ENCODE measurements at places on chromosomes 3 and 15.

- no peak for DNase-seq
Measured at GRCh38 chr15:41934843-41935242, 37.5 kb downstream of the EHD4 start.

DNA sequence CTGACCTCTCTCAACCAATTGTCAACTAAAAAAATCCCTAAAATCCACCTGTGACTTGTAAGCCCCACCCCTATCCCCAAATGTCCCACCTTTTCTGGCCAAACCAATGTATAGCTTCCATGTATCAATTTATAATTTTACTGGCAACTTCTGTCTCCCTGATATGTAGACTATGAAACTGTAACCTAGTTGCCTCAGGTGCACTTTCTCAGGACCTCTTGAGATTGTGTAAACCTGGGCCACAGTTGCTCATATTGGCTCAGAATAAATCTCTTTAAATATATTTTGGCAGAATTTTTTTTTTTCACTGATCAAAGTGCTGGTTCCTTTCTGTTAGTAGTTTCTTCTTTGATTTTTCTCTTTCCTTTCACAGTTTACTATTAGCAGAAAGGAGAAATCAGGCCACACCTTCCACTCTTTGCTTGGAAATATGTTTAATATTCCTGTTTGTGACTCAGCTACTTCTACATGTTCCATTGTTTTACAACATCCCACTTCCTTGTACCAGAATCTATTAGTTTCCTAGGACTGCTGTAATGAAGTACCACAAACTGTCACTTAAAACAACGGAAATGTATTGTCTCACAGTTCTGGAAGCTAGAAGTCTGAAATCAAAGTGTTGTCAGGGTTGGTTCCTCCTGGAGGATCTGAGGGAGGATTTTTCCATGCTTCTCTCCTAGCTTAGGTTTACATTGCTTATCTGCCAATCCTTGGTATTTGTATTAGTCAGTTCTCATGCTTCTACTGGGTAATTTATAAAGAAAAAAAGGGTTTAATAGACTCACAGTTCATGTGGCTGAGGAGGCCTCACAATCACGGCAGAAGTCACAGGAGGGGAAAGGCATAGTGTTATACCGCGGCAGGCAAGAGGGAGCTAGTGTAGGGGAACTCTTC lies 801.2 kb upstream of the ARPP21 start:
- DNase-seq, result no peak

DNA sequence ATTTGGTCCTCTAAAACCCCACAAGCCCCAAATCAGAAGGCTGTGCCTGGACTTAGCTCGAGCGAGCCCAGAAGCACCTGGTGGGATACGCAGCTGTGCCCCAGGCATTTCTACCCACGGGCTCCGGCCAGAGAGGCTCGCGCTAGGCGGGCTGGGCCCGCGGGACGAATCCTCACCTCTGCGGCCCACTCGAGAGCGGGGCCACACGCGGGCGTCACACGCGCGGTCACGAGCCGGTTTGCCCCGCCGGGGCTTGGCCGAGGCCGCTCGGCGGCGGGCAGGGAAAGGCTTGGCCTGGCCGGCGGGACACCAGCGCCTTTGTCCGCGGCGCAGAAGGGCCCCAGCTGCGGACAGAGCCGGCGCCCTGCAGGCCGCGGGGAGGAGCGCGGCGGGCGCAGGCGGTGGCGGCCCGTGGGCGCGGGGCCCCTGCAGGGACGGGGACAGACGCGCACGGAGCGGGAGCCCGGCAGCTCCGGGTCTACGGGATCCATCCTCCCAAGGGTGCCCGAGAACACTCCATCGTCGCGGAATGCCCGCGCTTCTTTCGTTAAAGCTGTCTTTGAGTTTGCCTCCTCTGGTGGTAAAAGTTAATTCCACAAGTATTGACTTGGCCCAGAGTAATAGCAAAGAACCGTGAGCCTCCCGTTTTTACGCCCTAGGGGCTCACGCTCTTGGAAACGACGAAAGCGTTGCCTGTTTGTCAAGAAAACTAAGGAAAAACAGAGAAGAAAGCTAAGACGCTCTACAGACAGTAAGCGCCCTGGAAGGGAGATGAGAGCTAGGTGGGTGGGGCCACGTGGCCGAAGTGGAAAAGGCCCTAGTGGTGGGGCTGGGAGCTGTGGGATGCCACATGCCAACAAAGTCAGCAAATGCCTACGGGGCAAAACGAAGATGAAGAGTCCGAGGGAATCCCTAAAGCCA lies 26.4 kb downstream of the TYRO3 start:
- DNase-seq, result no peak

DNA sequence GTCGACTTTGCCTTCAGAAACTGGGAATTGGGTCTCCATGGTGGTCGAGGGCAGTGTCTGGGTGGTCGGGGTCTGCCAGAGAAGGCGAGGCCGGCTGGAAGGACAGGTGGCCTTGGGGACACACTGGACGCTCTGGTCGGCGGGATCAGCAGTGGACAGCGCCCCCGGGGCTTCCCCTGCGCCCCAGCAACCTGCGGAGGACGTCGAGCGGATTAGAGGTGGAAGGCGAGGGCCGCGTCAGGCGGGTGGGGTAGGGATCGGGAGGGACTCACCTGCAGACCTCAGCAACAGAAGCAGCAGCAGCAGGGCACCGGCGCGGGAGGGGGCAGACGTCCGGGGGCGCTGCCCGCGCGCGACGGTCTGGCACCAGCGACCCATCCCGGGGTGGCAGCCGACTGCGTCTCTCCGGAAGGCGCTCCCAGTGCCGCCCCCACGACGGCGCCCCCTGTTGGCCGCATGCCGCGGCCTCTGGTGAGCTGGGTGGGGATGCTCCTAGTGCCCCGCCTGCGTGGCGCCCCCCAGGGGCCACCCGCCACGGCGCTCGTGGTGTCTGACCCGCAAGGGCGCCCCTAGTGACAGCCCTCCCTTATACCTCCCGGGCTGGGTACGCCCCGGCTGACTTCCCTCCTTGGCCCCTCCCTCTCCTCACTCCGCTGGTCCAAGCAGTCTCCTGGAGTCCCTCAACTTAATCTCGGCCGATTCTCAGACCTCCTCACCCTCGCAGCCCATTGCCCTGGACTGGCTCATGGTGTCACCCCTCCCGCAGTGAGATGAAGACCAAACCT lies at the start of gene PRSS50:
TSS of gene PRSS50 (minus strand) at position 423 of the 785 bp plus-strand sequence. CDS start at position 378, 45 bp downstream.
- DNase-seq, result no peak

GRCh38 chr3:88044411-88044810 lies 14.4 kb downstream of the CGGBP1 start:
- no peak for DNase-seq

- DNase-seq, result no peak
Measured at GRCh38 chr15:38843051-38843501, 278.5 kb upstream of the RASGRP1 start.

GRCh38 chr15:55549305-55549704 lies 38.8 kb downstream of the PYGO1 start:
- DNase-seq, result no peak

DNA sequence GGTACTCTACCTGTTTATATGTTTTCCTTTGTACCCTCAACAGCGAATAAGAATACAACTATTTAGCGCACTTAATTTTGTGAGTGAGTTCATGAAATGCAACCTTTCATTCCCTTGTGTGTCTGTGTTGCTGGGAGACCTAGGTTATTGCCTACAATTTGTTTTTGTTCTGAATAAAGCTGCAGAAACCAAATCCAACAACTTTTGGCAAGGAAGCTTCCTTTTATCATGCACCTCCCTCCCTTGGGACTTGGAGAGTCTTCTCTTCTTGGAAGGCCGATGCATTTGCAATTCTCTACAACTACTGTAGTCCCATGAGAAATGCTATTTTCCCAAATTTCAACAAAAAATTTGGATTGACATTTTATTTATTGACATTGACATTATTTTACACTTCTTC lies 1002.4 kb upstream of the CADM2 start:
- no peak for DNase-seq

GRCh38 chr15:45259796-45260195 lies 7.8 kb downstream of the SLC28A2 start:
- no peak for DNase-seq

DNA sequence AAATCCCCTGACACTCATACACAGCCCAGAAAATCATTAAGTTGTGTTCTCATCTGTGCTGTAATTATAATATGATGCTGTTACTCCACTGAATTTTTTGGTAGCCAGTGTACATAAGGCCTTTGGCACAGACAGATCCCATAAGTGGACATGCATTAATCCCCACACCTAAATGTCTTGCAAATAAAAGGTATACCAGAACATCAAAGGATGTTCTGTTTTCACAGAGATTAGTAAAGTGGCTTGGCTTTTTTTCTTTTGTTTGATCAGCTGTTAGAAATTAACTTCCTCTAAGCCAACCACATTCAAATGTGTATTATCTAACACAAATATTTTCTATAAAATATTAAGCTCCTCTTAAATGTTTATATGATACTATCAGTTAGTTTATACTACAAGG lies 2.7 kb downstream of the SST start:
- no peak for DNase-seq

DNA sequence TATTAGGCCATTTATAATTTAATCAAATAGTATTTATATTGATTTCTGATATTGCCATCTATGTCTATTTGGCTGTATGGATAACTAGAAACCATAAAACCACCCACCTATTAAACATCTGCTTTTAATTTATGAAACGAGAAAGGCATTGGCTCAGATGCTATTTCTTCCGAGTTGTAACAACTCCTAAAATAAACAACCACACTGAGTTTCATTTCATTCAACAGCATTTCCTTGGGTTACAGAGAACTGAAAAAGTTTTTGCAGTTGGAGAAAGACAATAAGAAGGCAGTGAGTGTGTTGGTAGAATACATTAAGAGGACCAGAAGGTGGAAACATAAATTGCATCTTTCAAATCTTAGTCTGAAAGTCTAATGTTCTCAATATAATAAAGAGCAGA lies 79.1 kb downstream of the AQR start:
- no peak for DNase-seq

DNA sequence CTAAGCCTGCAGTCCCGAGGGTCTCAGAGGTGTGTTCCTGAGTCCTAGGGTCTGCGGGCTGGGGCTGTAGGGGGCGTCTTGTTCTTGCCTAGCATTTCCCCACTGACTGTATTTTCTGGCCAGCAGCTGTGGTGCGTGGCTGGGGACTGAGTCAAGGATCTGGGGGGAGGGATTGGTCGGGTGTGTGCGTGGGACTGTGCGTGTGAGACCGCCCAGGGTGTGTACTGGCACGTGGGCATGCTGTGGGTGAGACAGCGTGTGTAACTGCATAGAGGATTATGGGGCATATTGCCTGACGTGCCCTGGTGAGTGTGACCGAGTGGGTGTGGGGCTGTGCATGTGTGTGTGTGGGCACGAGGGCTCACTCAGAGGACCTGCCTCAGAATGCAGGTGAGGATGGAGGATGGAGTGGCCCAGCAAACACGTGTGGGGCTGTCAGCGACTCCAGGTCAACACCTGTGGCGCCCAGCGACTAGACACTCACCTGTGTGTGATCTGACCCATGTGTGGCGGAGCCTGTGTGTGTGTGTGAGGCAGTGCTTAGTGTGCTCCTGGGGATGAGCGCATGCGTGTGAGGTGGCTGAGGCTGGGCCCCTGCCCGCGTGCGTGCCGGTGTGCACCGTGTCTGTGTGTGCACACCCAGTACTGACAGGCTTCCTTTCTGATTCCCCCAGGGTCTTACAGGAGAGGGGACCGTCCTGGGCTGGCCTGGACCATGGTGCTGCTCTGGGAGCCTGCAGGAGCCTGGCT lies 20.9 kb downstream of the FBLN2 start:
- DNase-seq, result no peak

- no peak for DNase-seq
Measured at GRCh38 chr15:88120026-88120425, 136.5 kb downstream of the NTRK3 start.

GRCh38 chr15:92166751-92167405 lies 226.8 kb upstream of the ST8SIA2 start:
- no peak for DNase-seq

- no peak for DNase-seq
Measured at GRCh38 chr3:83843716-83844115, 1115.1 kb upstream of the CADM2 start.

- no peak for DNase-seq
Measured at GRCh38 chr3:197547306-197548011, 8.3 kb downstream of the BDH1 start.

- DNase-seq, result peak; percentile 14
Measured at GRCh38 chr3:46892285-46893145, 15.0 kb downstream of the PTH1R start.

DNA sequence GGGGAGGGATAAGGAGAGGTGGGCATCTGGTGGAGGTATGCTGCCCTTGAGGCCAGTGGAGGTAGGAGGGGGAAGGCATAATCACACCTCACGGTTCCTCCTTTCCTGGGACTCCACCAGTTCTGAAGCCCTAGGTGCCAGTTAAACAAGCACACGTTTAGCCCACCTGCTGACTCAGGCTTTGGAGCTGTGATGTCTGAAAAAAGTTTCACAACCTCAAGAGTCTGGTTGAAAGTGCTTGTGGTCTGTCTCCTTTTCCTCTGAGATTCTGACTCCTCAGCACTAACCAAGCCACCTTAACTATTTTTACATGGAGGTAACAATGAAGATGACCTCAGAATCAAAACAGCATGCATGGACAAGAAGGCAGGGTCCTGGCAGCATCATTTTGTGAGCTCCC lies 23.0 kb downstream of the HPS3 start:
- no peak for DNase-seq

- no peak for DNase-seq
Measured at GRCh38 chr3:115725800-115726199, 102.5 kb downstream of the GAP43 start.

GRCh38 chr15:65642594-65642993 lies 20.9 kb downstream of the SLC24A1 start:
- DNase-seq, result no peak

- DNase-seq, result no peak
Measured at GRCh38 chr3:49641292-49641691, 32.9 kb upstream of the APEH start.

- DNase-seq, result no peak
Measured at GRCh38 chr15:88900309-88900981, 5.1 kb upstream of the HAPLN3 start.

- DNase-seq, result no peak
Measured at GRCh38 chr15:68053001-68053400, 1.1 kb upstream of the PIAS1 start.

GRCh38 chr3:181457756-181458155 lies 254.0 kb upstream of the SOX2 start:
- DNase-seq, result no peak

- DNase-seq, result no peak
Measured at GRCh38 chr3:39075910-39076309, 24.1 kb downstream of the WDR48 start.

DNA sequence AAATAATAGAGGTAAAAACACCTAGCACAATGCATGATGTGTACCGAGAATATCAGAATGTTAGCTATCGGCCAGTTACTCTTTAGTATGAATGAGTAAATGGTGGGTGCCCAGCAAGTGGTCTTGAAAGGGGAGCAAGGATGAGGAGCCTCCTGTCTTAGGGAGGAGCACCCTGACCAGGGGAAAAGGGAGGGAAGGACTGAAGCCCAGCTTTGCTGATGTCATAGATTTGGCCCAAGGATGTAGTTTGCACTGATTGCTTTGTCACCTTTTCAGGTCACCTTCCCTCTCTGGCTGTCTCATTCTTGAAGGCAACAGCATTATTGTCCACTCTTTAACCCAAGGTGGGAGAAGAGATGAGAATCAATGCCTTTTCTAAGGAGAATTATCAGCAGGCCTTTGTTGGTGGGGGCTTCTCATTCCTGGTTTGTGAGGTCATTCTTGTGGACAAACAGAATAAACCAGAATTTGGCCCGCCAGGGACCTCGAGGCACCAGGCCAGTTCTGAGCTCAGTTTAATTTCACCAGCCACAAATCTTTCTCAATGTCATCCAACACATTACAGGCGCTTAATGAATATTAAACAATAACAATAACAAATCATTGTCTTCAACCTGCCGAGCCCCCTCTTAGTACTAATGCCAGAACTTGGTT lies 231.3 kb downstream of the VPS13C start:
- no peak for DNase-seq

- DNase-seq, result no peak
Measured at GRCh38 chr3:141067206-141067974, 16.2 kb downstream of the SPSB4 start.

GRCh38 chr15:95095250-95095649 lies 863.9 kb downstream of the MCTP2 start:
- DNase-seq, result no peak

Data from GOT3 (cell line).